Stimulated activated CD4-positive, alpha-beta T cell treated with anti-CD3 and anti-CD28 coated beads, Interleukin-12 subunit alpha, Interleukin-12 subunit beta, amount 100 ng/mL, for 24 hours (primary cell): ENCODE measurements at places on chromosomes 4 and X.

- DNase-seq: no peak
Measured at GRCh38 chr4:17812125-17812524, 1.3 kb downstream of the NCAPG start.

DNA sequence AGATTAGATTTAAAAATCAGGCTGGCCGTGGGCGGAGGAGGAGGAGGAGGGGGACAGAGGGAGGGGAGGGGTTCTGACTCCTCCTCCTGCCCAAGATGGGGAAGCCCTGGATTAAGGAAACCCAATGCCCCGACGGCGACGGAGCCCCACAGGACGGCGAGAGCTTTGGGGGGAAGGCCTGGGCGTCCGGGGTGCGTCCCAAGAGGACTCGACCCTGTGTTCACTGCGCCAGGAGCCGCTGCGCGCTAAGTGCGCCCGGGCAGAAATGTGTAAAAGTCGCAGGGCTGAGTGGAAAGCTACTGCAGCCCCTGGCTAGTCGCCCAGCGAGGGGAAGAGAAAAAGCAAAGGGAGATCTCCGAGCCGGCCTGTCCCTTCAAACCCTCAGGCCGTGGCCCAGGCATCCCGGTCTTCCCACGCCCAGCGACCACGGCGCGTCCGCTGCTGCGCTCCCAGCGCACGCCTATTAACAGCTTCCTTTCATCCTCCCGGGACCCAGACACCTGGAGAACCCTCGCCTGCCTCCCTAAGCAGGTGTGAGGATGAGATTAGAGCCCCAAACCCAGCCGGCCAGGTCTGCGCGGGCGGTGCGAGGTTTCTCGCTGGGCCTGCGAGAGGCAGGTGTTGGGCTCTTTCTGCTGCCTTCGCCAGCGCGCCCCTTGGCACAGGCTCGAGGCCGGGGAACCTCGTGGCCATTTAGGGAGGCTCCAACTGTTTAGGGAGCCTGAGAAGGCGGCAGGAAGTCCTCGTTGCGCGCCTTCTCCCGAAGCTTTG, 1.4 kb upstream of the RPS6KA3 start:
- no peak for DNase-seq

DNA sequence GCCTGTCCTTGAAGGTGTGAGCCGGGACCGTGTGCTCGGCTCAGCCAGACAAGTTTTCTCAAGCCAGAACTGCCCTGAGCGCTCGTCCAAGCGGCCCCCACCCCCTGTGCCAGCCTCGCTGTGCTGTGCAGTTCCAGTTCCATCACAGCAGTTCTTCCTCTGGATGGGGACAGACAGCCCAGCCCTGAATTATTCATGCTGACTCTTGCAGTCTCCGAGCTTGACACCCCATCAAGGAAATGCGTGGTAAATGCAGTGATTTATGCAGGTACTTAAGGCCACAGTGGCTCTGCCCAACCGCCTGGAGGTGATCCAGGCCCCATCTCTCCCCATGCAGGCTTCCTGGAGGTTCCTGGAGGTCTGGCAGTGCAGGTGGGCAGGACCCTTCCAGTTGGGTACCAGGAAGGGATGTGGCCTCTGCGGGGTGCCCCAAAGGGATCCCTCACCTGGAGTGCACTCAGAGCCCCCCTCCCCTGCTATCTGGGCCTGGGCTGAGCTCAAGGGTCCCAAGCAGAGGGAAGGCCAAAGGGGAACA, 44.8 kb upstream of the HMX1 start:
- DNase-seq: no peak

- no peak for DNase-seq
Measured at GRCh38 chr4:56665781-56666180, 15.3 kb downstream of the HOPX start.

DNA sequence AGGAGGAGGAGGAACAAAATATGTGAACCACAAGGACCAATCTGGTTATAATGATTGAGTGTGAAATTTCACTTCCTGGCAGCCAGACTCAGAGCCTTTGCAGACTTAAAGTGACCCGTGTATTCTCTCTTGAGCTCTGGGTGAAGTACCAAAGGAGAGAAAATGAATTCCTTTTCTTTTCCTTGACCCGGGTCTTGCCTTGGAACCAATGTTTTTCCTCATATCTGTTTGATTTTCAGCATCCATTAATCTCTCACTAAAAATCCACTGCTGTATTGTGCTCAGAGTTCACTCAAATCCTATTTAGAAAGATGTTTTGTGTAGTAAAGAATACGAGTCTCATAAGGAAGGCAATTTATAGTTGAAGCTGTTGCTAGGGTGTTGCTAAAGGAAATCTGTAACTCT, 78.3 kb upstream of the C1QTNF7 start:
- no peak for DNase-seq

DNA sequence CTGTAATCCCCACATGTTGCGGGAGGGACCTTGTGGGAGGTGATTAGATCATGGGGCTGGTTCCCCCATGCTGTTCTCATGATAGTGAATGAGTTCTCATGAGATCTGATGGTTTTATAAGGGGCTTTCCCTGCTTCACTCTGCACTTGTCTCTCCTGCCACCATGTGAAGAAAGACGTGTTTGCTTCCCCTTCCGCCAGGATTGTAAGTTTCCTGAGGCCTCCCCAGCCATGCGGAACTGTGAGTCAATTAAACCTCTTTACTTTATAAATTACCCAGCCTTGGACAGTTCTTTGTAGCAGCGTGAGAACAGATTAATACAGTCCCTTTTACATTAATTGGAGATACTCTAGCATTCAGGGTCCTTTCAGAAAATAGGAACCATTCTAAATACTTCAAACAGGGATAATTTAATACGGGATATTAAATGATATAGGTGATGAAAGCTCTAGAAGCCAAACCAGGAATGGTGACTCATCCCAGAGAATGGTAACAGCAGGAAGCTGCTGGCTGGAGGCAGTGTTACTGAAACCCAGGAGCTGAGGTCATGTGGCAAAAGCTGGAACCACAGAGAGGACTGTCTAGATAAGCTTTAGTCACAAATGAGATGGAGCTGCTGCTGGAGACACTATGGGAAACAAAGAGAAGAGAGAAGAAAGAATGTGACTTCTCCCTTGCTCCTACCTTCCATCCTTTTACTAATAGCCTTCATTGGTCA, 57.3 kb downstream of the GSTCD start:
- no peak for DNase-seq

- no peak for DNase-seq
Measured at GRCh38 chrX:10648614-10649013, 28.2 kb upstream of the MID1 start.

DNA sequence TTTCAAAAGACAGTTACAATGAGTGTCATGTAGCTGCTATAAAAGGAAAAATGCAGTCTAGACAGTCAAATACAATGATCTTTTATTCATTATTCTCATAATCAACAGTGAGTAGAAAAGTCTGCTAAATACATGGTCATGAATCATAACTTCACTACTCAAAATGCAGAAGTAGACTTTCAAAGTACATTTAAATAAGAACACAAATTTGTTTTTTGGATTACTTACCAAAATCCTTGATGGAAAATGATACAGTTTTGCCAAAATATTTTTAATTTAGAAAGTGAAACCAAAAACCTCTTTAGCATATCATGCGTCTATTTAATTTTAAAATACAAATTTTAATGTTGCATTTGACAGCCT, 4.9 kb downstream of the ACSL4 start:
- DNase-seq: no peak

DNA sequence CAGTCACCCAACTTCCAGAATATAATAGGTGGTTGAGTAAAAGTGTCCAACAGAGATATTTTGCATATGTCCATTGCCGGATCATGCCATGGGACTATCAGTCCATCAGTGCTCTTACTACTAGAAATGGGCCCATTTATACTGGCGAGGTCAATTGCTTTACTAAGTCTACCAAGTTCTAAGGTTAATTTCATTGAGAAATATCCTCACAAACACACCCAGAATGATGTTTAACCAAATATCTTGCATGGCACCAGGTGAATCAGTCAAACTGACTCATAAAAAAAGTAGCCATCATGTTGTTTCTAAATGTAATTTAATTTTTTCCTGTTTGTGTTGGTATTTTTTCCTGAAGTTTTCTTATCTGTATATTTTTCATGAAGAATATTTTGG, 1217.0 kb downstream of the RAPGEF2 start:
- DNase-seq: no peak

- no peak for DNase-seq
Measured at GRCh38 chr4:122772311-122772710, 39.8 kb downstream of the BBS12 start.

DNA sequence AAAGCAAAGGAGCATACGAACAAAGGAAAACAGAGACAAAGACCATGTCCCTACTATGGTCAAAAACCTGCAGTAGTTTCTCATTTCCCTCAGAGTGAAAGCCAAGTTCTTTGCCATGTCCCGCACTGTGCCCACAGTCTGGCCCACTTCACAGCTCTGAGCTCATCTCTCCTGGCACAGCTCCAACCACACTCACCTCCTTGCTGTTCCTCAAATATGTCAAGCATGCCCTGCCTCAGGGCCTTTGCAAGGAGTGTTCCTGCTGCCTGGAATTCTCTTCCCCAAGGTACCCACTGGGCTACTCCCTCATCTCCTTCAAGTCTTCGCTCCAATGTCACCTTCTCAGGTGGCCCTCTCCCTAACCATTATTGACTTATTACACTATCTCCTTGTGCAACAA, 72.1 kb downstream of the COX18 start:
- DNase-seq: no peak

DNA sequence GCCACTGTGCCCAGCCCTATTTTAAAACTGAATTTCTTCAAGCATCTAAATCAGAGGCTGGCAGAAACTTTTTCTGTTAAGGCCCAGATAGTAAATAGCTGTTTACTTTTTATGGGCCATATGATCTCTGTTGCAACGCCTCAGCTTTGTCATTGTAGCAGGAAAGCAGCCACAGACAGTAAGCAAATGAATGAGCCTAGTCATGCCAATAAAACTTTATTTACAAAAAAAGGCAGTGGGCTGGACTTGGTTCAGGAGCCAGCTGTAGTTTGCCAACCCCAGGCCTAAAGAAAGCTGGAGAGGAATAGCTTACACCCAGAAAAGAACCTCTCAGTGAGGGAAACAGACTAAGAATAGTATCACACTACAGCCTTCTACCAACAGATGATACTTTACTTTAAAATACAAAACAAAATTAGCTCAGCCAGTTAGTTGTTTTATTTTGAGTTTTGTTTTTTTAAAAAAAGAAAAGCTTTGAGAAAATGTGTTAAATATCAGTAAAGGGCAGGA, 25.5 kb downstream of the CHST7 start:
- DNase-seq: no peak

DNA sequence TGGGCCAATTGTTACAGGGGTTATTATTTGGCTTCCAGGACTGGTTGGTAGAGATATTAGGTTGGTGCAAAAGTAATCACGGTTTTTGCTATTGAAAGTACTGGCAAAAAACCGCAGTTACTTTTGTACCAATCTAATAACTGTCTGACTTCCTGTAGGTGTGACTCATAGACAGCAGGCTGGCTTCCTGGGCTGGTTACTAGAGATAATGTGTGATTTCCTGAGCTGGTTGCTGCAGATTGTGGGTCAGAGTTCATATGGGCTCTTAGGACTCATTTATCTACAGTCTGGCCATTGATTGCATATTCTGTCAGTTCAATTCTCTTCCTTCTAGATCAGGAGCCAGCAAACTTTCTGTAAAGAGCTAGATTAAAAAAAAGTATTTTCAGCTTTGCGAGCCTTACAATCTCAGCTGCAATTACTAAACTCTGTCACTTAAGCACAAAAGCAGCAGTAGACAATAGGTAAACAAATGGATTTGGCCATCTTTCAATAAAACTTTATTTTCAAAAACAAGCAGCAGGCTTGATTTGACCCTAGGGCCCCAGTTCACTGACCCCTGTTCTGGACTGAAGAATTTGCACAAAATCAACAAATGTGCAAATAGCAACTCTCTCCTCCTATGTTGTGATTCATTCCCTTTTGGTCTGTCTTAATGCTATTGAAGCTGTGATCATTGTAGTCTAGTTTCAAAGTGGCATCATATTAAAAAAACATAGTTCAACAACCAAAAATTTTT, 50.8 kb upstream of the BOD1L1 start:
- DNase-seq: no peak

DNA sequence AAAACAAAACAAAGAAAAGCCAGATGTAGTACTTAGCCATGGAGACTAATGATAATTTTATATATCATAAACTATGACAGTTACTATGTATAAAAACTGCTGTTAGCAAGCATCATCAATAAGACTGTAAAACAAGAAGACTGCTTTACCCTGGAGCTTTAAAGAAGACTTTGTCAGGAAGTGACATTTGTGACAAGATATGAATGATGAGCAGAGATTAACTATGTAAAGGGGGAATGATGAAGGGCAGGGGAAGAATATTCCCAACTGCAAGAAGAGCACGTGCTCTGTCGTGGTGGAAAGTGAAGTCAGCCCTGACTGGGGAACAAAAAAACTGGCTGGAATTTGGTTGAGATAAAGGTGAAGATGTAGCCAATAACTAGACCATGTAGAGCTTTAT, 617.1 kb upstream of the AMOT start:
- no peak for DNase-seq

DNA sequence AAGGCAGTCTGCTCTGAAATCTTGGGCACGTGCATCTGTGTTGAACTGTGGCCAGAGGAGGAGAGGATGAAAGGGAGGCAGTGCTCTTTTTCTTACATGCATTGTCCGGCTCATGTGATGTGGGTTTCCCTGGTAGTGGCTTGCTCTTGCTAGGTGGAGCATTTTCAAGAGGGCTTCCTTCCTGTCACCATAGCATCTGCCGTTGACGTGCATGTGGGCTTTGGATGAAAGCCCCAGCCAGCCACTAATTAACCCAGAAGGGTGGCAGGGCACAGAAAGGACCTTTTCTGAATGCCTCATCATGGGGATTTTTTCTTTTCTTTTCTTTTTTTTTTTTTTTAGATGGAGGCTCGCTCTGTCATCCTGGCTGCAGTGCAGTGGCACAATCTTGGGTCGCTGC, 121.3 kb downstream of the GPR143 start:
- no peak for DNase-seq

DNA sequence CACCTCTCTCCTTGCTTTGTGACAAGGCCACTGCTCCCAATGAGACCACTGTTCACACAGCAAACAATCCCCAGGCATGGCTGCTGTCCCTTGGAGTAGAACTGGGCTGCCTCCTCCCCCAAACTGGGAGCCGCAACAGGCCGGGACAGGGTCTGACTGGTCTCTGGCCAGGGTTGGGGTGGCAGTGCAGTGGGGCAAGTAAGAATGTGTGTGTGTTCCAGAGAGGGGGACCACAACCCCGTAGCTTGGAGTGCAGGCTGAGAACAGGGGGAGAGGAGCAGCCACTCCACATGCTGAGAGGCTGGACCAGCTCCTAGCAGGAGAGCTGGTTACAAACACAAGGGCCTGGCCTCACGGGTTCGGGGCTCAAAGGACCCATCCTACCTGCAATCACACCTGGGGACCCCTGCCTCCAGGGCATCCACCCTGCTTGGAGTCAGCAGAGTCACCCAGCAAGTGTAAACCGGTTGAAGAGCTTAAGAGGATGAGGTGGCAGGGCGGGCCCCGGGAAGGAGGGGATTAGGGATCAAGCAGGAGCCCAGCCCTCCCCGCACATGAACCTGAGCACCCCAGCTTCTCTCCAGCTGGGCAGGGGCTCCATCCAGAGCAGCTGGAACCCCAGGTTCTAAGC, 3.8 kb upstream of the ZNF185 start:
- no peak for DNase-seq
